ENCODE measurements at places on chromosomes 7 and 10.

DNA sequence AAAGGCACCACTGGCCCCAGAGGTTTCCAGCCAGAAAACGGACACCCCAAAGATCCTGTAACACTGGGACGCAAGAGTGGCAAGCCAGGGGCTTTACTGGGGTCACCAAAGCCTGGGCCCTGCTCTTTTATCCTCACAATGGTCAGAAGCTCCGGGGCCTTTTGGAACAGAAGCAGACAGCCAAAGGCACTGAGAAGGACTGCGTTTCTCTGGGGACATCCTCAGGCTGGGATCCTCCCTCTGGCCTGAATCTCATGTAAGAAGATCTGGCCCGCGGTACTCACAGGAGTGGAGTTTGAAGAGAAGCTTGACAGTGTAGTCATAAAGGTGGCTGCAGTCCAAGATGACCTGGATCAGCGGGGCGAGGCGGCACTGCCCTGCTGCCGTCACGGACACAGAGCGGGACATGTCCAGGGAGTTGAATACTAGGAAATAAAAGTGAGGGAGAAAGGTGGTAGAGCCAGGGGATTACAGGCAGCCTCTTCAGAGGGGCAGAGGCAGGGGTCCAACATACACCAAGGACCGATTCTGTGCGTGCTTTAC, 81.4 kb downstream of the SPDYE5 start:
- DNase-seq: no peak

DNA sequence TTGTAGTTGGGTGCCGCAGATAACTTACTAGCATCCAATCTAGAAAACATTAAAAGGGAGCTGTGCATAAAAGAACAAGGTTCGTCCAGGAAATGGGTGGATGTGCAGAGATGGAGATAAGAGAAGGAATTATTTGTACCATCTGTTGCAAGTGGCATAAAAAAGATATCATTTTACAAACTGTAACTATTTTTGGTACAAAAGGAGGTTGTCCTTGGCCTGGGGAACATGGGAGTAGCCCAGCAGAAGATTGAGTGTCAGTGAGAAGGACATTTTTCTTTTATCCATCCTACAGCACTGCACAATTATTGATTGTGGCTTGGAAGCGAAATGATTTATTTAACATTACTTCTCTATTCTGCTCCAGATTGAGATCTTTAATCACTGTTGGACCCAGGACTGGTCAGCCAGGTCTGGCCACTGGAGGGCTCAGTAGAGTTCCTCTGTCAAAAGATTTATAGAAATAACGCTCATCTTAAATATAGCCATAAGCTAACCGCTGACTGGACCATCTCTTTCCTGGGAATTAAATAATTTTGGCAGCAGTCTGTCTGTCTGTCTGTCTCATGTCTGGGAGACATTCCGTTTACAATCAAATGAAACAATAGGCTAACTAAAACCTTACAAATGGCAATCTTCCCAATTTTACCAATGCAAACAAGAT, 254.1 kb downstream of the KIAA1217 start:
- DNase-seq: no peak

GRCh38 chr7:140672382-140673062, at the start of gene ADCK2:
Gene ADCK2, plus strand, starts transcription at chr7:140672945. Its CDS starts 386 bp downstream, at chr7:140673331.
- no peak for DNase-seq

DNA sequence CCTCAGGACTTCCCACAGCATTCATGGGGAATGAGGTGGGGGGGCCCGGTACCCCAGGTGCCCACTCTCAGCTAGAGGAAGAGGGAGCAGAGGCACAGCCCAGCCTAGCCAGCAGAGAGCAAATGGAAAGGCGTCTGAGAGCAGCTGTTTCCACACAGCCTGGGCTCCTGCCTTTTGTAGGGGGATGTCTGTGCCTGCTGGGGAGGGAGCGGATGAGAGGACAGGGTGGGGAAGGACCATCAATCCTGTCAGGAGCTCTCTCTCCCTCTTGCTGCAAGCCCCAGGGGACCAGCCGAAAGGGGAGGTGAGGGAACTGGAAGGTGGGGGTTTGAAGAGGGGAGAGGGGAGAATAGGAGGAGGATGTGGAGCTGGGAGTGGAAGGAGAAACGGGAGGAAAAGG, at the start of gene PKD2L1:
Gene PKD2L1, minus strand, starts transcription at position 150 of the 400 bp plus-strand sequence. Its CDS starts 125 bp downstream, at position 25.
- DNase-seq: no peak

- DNase-seq: no peak
Observed at GRCh38 chr10:80454513-80455460, 677 bp downstream of the TSPAN14 start.

DNA sequence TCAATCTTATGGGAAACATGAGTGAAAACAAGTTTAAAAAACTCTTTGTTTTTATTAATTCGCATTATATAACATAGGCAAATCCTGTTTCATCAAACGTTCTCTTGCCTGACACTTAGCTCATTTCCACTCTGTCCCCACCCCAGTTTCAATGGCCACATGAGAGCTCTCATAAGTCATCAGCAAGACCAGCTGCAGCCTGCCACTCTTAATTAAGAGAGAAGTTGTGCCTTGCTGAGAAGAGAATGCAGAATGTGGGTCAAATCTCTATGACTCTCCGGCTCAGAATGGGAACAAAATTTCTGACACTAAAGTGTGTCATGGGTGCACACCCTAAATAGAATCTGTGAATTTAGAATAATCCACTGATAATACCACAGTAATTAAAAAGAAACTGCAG, 39.6 kb downstream of the ASAH2 start:
- DNase-seq: no peak

DNA sequence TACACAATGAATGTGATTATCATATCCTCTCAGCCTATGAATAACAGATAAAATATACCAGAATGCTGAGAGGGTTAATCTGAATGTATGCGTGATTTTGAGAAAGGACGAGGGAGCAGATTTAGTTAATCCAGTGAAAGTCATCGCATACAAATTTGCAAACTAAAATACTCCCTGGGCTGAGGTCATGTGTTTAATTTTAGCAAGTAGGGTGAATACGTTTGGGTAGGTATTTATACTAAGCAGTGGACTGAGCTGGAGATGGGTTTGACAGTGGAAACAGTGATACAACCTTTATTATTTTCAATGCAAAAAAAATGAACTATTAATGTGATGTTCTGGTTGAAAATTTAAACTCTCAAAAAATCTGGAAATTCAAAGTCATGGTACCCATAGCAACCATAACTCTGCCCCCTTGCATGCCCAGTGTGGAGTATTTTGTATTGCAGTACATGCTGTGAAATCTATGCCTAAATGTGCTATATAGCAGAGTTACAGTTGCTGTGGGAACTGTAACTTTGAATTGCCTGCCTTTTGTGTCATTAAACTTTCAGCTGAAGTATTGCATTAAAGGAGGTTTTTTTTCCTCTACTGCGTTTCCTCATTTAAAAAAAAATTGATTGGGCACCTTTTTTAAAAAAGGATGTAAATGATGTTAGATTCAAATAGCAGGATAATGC, 9.5 kb upstream of the ARID5B start:
- DNase-seq: no peak

Data from SIG-M5 (cell line).